Stimulated activated CD4-positive, alpha-beta T cell treated with anti-CD3 and anti-CD28 coated beads, Interleukin-4, amount 100 ng/mL, for 4 hours (primary cell): ENCODE measurements at places on chromosomes 5 and 9.

- DNase-seq: no peak
These were observed 167.7 kb downstream of the CCDC192 start for GRCh38 chr5:127870914-127871313.

- DNase-seq: no peak
These were observed 30.8 kb downstream of the CNTRL start for GRCh38 chr9:121105531-121105930.

DNA sequence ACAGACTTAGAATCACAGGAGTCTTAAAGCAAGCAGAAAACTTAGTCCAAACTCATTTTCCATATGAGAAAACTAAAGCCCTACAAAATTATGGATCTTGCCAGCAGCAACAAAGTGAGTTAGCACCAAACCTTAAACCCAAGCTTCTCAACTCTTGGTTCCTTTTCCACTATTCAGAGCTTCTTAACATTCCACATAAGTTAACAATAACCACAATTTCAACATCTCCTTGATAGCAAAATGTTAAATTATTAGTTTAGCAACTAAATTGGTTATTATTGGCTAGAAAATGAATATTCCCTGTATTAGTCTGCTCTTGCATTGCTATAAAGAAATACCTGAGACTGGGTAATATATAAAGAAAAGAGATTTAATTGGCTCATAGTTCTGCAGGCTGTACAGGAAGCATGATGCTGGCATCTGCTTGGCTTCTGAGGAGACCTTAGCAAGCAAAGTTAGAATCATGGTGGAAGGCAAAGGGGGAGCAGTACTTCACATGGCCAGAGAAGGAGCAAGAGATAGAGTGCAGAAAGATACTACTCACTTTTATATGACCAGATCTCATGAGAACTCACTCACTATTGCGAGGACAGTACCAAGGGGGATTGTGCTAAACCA, 26.2 kb upstream of the ARSB start:
- no peak for DNase-seq

GRCh38 chr5:173098787-173099186, 42.6 kb downstream of the CREBRF start:
- no peak for DNase-seq

DNA sequence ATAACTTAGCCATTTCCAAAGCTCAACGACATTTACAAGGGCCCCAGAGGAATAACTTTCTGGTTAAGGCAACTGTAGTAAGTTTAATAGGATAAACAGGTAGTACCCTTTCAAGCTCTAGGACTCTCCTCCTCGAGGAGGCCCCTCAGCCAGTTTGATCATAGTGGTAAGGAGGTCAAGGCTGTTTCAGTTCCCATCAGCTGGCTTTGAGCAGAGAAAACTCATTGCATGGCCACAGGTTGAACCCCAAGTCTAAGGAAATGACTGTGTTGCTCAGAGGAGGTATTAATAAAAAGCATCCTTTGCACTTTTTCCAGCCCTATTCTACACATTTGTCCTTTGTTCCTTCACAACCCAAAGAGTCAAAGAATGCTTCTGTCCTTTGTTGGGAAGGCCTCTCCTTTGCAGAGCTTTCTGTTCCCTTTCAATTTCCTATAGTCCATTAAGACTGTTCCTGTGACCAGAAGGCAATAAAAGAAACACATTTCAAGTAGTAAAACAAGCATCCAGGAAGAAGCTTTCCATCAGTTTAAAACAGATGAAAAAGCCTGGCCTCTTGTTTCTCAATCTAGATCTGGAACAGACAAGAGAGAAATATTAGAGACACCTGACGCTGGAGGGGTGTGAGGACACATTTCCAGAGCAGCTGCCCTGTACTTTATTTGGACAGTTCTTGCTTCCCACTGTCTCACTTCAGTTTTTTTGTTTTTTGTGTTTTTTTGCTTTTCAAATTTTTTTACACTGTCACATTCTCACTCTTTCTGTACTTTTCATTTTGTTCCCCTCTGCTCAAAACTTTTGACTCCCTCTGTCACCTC, 54.1 kb downstream of the PRRC1 start:
- DNase-seq: no peak

DNA sequence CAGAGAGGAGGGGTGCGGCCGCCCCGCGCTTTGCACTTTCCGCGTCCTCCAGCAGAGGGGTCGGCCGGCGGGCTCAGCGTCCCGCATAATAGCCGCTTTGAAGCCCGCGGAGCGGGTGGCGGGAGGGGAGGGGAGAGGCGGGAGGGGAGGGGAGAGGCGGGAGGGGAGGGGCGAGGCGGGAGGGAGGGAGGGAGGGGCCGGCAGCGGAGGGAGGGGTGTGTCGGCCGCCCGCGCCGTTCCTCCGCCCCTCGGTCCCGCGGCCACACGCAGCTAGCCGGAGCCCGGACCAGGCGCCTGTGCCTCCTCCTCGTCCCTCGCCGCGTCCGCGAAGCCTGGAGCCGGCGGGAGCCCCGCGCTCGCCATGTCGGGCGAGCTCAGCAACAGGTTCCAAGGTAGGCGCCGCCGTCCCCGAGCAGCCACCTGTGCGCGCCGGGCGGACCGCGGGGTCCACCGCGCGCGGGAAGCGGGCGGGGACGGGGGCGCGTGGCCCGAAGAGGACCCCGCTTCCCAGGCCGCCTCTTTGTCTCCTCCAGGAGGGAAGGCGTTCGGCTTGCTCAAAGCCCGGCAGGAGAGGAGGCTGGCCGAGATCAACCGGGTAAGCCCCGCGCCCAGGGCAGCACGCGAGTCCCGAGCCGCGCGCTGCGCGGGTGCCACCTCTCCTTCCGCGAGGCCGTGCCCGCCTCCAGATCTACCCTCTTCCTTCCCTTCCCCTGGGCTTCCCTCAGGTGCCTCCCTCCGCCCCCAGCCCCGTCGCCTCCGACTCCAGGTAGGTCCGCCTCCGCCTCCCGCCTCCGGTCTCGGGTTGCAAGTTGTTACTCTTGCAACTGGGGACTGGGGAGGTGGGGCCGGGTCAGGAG, at the start of gene AIF1L:
AIF1L (plus strand) TSS at position 263 of the 857 bp plus-strand sequence; CDS start at position 362, 99 bp downstream.
- DNase-seq: peak; percentile 43

DNA sequence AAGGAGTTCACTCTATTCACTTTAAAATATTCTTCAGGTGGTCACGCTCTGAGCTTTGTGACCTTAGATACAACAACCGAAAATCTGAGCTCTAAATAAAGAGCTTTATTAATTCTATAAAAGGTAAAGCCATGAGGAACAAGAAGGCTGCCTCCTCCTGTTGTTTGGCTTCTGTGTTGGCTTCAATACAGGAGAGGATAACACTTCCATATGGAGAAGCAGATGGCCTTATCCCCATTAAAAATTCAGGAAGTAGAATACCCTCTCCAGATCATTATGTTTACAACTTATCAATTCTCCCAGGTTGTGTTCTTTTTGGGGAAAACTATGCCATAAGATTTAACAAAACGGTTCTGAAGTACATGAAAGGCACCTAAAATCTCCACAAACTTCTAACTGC, 128.4 kb downstream of the TTC39B start:
- no peak for DNase-seq

DNA sequence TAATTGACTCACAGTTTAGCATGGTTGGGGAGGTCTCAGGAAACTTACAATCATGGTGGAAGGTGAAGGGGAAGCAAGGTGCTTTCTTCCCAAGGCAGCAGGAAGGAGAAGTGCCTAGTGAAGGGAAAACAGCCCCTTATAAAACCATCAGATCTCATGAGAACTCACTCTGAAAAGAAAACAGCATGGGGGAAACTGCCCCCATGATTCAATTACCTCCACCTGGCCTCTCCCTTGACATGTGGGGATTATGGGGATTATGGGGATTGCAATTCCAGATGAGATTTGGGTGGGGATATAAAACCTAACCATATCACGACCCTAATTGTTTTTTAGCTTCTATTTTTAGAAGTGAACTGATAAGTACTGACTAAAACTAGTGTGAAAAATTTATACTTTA, 1377.5 kb upstream of the DMAC1 start:
- no peak for DNase-seq

DNA sequence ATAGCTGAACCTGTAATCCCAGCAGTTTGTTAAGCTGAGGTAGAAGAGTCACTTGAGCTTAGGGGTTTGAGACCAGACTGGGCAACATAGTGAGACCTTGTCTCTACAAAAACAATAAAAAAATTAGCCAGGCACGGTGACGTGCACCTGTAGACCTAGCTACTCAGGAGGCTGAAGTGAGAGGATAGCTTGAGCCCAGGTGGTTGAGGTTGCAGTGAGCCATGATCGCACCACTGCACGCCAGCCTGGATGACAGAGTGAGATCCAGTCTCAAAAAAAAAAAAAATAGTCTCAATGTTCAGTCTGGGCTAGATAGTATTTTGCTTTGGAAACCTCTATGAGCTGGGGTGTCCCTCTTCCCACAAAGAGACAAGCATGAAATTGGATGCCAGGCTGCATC, 51.9 kb upstream of the IQGAP2 start:
- DNase-seq: no peak

GRCh38 chr5:110441035-110441434, 285.4 kb downstream of the TMEM232 start:
- DNase-seq: no peak

- DNase-seq: no peak
These were observed 280.0 kb upstream of the MAP3K1 start for GRCh38 chr5:56535347-56535746.

DNA sequence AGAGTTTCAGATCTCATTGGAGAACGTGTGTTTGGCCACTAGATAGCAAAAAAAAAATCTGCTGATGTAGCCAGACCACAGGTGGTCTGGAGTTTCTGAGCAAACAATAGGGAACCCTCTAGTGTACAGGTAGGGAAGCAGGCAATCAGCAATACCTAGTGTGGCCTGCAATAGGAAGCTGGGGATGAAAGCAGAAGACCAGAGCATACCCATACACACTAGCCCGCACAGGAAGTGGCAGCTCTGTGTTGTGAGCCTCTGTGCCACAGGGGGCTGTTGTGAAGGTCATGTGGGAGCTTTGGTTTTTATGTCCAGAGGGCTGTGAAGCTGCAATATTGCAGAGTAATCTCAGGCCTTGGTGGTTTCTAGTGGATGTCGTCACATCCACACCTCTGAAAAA, 81.2 kb downstream of the MTAP start:
- DNase-seq: no peak

GRCh38 chr9:133538176-133538575, 3.7 kb downstream of the ADAMTSL2 start:
- no peak for DNase-seq

DNA sequence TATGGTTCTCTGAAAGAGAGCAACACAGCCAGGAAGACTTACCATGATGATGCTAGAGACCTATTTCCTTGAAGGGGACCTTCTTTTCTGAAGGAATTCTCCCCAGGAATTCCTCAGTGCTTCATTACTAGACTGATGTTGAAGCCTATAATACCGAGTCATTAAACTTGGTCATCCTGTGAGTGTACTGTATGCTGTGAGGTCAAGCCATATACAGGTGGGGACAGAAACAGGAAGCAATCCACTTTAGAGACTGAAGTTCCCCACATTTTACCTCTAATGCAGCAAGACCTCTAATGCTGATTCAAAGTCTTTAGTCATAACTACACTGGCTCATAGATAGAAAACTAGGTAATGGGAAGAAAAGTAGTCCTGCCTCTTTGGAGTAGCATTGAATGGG, 77.1 kb upstream of the RASEF start:
- no peak for DNase-seq

GRCh38 chr9:109616571-109617120, 118.5 kb upstream of the PTPN3 start:
- no peak for DNase-seq

GRCh38 chr5:175374166-175374875, 69.7 kb downstream of the DRD1 start:
- no peak for DNase-seq

DNA sequence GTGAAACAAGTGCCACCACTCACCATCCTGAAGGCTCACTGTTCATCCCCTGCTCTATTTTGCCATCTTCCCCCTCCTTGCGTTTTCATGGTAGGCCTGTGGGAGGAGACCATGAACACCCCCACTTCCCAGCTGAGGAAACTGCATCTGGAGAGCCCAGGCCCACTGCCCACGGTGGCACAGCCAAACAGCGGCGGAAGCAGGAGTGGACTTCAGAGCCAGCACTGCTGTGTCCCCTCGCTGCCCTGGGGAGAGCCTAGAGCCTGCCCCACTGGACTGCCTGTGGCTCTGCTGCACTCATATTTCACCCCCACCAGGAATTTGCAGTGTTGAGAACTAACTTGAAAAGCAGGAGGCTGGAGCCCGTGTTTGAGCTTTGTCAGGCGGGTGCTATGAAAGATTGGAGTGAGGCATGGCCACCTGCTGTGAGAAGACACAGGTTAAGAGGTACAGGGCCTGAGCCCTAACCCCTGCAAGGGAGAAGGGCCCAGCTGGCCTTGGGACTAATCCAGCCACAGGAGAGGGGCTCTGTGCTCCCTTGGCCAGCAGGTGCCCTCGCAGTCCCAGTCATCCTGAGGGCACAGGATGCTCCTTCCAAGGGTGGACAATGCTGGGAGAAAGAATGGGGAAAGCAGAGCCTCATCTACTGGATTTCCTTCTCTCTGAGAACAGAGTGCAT, 79.0 kb downstream of the MACROH2A1 start:
- DNase-seq: no peak

GRCh38 chr5:108729242-108729615, 18.5 kb upstream of the FER start:
- no peak for DNase-seq

DNA sequence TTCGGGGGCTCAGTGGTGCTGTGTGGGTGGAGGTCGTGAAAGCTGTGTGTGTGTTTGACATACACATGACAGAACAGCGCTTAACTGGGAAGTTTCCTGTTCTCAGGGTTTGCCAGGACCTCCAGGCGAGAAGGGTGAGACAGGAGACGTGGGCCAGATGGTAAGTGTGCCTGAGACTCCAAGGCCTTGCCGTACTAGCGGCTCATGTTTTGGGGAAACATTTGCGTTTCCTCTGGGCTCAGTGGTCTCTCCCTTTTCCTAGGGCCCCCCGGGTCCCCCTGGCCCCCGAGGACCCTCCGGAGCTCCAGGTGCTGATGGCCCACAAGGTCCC, 68.3 kb upstream of the FCN2 start:
- no peak for DNase-seq

DNA sequence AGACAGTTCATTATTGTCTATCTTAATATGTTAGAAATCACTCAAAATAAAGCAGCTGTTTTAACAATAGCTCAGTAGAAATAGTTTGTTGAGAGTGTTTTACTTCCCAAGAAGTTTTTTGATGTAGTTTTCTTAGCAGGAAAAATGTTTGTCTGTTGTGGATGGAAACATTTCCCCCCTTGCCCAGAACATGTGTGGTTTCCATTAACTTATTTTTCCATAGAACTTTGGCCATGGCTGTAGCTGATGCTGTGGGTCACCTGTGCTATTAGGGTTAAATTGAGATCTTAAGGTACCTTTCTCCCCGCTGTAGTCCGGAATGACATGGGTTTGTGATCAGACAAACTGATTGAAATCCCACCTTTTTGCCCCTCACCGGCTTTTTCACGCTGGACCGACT, 294.9 kb downstream of the FANCC start:
- DNase-seq: no peak

DNA sequence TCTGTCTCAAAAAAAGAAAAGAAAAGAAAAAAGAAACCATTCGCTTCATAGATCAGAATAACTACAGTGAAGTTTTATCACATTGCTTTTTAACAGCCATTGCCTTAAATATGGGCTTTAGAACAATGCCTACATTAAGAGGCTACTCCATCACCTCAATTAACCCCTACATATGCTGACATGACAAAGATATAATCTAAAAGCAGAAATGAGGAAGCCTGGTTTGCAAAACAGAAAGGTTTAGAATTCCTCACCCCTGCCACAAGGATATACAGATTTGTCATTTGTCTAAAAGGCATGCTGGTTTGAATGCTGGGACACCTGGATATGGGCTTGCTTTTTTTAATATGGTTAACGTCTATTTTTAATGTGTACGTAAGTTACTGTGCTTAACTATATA, 1353.0 kb upstream of the C9orf72 start:
- DNase-seq: no peak

- DNase-seq: no peak
These were observed 4.3 kb upstream of the SGCD start for GRCh38 chr5:156322666-156323065.

- DNase-seq: no peak
These were observed 488 bp downstream of the SKIC3 start for GRCh38 chr5:95554331-95554646.
